ENCODE measurements at places on chromosomes 1 and 21.
A peak's percentile ranks its signal among the peaks of the same experiment; 100 is the strongest.

GRCh38 chr1:109474697-109475096 is 8.4 kb downstream of the SYPL2 start:
- no peak for DNase-seq

DNA sequence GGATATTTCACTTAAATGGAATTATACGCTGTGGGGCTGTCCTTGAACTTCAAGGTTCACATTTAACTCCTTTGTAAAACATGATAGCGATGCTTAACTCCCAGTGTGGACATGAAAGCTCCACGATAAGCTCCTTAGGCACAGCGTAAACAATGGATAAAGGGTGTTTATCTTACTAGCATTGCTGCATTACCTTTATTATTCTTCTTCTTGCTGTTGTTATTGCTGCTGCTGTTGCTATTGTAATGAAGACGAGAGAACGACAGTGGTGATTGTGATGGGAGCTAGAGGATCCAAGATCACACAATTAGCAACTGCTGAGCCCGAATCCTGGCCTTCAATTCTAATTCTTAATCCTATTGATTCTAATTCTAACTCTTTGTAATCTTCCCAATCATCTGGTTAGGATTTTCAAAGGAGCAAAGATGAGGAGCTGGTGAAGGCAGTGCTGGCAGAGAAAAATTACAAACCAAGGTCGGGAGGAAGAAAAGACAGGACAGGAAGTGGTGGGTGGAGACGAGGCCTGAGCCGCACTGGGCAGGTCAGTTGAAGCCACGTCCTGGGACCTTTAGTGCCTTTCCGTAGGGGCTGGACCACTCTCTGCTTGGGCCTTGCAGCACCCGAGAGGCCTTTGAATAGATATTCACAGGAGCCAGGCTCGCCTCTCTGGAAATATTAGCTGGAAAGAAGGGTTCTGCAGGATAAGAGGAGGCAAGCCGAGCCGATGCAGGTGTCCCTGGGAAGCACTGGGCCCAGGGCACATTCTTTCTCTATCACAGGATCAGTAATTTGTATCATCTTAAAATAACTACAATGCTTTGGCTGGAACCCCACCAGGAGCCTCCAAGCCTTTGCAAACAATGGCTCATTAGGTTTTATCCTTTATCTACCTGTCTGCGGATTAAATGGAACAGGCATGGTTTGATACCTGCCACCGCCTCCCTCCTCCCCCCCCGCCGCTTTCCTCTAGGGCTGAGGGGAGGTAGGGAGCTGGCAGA is 571.6 kb downstream of the AJAP1 start:
- DNase-seq: no peak

GRCh38 chr1:31980835-31981455 is 32.7 kb upstream of the KHDRBS1 start:
- no peak for DNase-seq

DNA sequence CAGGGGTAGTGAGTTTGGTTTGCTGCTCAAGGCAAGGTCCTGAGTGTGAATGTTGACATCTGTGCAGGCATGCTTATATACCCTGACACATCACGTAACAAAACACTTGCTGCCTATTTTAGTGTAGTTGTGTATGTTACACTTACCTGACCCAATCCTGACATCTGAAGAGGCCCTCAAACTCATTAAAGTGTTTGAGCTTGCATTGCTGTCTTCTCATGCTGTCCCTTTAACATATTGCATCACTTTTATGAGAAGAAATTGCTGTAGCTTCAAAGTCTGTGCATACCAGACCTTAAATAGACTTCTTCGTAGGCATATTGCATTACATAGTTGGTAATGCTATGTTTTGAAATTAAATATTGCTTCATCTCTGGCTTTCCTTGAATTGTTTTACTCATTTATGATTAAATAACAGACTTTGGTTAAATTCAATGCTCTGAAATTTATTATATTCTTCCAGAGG is at the start of gene KRTAP19-3:
Gene KRTAP19-3 (minus strand): TSS at position 51 of the 466 bp plus-strand sequence. CDS start 56 bp downstream, outside the sequence.
- DNase-seq: no peak

GRCh38 chr1:10656431-10656830 is 140.0 kb downstream of the CASZ1 start:
- no peak for DNase-seq

DNA sequence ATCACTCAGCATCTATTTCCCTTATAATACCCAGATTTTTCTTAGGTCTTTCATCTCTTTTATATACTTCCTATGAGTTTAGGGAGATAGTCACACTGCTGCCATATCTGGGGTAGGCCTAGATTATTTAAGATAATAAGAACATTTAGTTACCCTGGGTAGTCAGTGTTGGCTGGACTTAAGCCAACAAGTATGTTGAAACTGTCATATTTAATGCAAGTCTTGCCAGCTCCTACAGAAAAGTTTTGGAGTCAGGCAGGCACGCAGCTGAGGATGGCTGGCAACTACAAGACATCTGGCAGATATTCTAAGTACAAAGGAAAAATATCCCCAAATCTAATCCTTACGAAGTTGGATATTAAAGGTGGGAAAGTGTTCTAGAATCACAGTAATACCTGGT is 19.2 kb upstream of the DEPDC1 start:
- DNase-seq: no peak

GRCh38 chr1:1132042-1132950 is 16.4 kb upstream of the C1orf159 start:
- no peak for DNase-seq

DNA sequence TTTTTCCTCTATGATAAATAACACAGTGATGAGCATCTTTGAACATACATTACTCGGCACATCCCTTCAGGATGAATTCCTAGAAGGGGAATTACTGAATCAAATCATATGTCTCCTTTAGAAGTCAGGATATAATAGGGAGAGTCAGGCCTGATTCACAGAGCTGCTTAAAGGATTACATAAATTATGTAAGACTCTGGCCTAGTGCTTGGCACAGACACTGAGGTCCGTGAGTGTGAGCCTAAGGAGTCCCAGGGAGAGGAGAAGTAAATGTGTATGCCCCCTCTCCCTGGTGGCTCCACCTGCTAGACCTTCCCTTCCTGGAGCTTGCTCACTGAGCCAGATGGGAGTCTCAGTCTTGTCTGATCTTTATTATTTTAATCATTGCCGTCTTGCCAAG is 8.6 kb upstream of the FOXE3 start:
- DNase-seq: no peak

GRCh38 chr1:210942513-210942912 is 191.4 kb downstream of the KCNH1 start:
- DNase-seq: no peak

DNA sequence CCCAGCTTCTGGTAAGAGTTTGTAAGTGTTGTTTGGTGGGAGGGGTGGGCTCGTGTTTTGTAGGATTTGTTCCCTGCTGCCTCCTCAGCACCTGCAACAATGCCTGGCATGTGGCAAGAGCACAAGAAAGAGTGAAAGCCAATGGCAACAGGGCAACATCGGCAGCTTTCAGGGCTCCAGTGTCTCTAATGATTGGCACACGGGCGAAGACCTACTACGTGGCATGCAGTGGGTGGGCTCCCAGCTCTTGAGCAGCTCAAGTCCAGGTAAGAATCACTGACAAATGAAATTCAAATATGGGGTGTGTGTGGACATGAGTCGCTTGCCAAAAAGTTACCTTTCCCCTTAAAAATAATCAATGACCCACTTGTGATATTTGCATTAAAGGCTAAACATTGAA is 23.9 kb upstream of the SLC1A7 start:
- no peak for DNase-seq

- no peak for DNase-seq
Observed at GRCh38 chr1:234698686-234699085, 88.7 kb upstream of the IRF2BP2 start.

GRCh38 chr1:28229996-28230395 is 2.8 kb downstream of the DNAJC8 start:
- DNase-seq: no peak

GRCh38 chr1:94265011-94265422 is 27.6 kb upstream of the ARHGAP29 start:
- DNase-seq: no peak

- DNase-seq: no peak
Observed at GRCh38 chr21:38858026-38858811, 52.5 kb downstream of the ETS2 start.

GRCh38 chr1:5926686-5927435 is 65.4 kb downstream of the NPHP4 start:
- DNase-seq: no peak

GRCh38 chr21:37060296-37060695 is 12.6 kb downstream of the PIGP start:
- DNase-seq: no peak

GRCh38 chr1:211939876-211940468 is 95.4 kb downstream of the INTS7 start:
- peak; percentile 8 for DNase-seq

GRCh38 chr1:113912594-113913311 is 7.6 kb downstream of the DCLRE1B start:
- DNase-seq: no peak

- DNase-seq: no peak
Observed at GRCh38 chr1:71049951-71050598, 2.5 kb upstream of the PTGER3 start.

DNA sequence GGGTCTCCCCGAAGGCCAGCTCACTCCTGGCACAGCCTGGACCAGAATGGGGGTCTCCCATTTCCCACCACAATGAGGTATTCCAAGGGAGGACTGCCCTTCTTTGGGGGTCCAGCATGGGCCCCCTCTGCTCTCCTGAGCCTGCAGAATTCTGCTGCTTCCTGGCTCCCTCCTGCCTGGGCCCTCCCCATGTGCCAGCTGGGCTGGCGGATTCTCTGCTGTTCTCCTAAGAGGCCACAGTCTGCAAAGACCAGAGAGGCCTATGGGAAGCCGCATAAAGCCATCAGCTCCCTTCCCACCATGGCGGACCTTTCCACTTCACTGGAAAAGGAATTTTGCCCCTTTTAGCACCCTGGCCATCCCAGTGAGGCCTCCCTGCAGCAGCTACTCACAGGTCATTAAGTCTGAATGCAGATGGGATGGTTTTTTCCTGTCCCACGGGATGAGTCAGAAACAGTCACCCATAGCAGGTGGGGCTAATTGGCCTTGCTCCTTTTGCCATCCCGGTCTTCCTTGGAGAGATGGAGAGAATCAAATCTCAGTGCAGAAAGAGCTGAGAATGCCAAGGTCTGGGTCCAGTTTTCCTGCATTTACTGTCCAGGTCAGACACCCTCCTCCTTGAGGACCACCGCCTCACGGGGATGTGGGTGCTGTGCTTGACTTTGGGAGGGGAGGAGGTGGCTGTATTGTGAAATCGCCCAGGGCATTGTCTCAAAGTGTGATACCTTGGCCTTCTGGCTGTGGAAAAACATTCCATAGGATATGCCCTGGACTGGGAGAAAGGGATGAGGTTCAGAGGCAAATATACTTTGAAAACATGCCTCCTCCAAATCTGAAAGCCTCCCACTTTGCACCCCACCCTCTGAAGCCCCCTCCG is 23.2 kb downstream of the MYBPH start:
- no peak for DNase-seq

DNA sequence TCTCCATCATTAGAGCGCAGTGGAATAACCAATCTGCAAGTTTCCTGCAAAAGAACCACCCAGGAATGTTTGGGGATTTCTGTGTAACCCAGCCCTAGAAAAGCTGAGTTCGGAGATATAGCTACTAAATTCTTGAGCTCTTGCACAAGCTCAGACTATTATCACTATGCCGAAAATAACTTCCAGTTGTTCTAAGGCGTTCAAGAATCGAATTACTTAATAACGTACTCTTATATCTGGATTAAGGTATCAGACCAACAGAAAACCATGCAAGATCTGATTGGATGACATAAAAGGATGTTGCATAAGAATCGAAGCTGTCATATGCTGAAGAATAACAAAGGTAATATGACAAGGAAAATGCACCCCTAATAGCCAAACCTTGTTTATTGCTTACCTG is 7.5 kb upstream of the LAMC2 start:
- DNase-seq: no peak

GRCh38 chr1:158003406-158003800 is 10.0 kb downstream of the KIRREL1 start:
- no peak for DNase-seq

- DNase-seq: no peak
Observed at GRCh38 chr21:19433623-19434022, 1030.0 kb upstream of the TMPRSS15 start.

DNA sequence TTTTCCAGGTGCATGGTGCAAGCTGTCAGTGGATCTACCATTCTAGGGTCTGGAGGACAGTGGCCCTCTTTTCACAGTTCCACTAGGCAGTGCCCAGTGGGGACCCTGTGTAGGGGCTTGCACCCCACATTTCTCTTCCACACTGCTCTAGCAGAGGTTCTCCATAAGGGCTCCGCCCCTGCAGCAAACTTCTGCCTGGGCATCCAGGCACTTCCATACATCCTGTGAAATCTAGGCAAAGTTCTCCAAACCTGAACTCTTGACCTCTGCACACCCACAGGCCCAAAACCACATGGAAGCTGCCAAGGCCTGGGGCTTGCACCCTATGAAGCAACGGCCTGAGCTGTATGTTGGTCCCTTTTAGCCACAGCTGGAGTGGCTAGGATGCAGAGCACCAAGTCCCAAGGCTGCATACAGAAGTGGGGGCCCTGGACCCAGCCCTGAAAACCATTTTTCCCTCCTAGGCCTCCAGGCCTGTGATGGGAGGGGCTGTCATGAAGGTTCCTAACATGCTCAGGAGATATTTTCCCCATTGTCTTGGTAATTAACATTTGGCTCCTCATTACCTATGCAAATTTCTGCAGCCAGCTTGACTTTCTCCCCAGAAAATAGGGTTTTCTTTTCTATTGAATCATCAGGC is 46.1 kb downstream of the SERBP1 start:
- no peak for DNase-seq

All from stimulated activated CD8-positive, alpha-beta memory T cell treated with anti-CD3 and anti-CD28 coated beads, Interleukin-4, amount 100 ng/mL, for 24 hours (primary cell).